Activated CD4-positive, alpha-beta T cell treated with anti-CD3 and anti-CD28 coated beads, Interleukin-2, amount 50 U/mL, for 48 hours (primary cell): ENCODE measurements at places on chromosomes 3 and 15.

- DNase-seq = peak; percentile 88
Measured at GRCh38 chr3:138923531-138923994, 23.4 kb downstream of the FOXL2 start.

- DNase-seq = no peak
Measured at GRCh38 chr15:64691896-64692565, 83.4 kb downstream of the RBPMS2 start.

DNA sequence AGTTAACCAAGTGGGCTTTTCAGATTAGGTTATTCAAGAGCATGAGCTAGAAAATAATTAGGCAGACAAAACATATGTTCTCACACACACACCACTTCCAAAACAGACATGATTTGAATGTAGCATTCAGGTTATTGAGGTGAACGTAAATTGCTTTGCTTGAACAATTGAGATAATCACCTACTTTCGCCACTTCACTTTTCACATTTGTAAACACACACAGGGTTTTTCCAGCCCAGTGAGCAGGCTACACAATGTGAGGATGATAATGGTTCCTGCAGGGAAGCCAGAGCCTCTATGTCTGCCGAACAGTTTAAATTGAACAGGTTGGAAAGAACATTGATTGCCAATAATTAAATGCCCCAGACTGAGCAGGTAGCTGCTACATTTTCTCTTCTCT lies 560.8 kb downstream of the OCA2 start:
- DNase-seq = no peak

- DNase-seq = no peak
Measured at GRCh38 chr15:66193066-66193465, 60.5 kb downstream of the MEGF11 start.

DNA sequence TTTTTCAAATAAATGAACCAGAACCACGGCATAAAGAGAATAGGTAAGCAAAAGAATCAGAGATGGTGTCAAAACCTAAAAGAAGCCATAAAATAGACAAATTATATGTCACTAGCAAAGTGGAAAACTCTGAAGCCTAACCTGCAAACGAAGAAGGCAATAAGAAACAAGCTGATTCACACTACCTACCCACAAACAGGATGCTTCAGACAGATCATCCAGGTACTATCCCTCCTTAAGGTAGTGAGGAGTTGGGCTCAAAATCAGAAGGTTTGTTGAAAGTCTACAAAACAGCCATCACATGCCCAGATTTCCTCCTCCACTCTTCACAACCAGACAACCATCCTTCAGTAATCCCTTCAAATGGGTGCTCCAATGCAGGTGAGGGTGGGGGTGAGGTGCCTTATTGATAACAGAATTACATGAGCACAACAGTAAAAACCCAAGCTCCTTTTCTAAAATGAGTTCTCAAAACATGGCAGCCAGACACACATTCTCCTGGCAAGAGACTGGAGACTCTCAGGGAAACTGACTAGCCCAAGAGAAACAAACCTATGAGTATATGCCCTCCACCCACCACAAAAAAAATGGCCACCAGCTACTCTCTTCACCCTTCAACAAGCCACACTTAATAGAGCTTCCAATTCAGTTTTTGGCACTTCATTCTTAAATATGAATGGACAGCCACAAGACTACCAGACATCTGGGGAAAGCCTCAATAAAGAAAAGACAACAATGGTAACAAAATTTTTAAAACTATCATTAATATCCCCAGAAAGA lies 6.4 kb downstream of the KPNA1 start:
- no peak for DNase-seq

- peak; percentile 21 for DNase-seq
Measured at GRCh38 chr3:46214751-46215352, 6.7 kb upstream of the CCR1 start.

- peak; percentile 62 for DNase-seq
Measured at GRCh38 chr15:101258238-101259144, 6.6 kb upstream of the CHSY1 start.

DNA sequence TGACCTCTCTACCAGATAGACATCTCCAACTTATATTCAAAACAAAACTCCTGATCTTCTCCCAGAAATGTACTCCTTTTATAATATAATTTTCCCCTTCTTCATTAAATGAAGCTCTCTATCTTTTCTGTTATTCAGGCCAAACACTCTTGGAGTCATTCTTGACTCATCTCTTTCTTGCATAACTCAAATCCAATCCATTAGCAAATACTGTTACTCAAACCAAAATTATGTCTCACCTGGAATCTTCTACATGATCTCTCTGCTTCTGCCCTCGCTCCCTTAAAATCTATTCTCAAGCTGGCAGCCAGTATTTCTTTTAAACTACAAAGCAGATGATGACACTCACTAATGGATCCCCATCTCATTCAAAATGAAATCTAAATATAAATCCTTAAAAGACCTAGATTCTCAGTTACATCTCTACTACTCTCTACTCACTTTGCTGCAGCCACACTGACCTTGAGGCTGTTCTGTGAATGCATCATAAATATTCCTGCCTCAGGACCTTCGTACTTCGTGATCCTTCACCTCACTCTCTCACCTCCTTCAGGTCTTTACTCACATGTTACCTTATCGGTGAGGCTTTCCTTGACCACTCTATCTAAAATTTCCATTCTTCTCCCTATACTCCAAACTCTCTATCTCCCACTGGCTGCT lies 160.9 kb downstream of the TBC1D5 start:
- no peak for DNase-seq

GRCh38 chr3:89072642-89073041 lies 34.8 kb upstream of the EPHA3 start:
- no peak for DNase-seq

DNA sequence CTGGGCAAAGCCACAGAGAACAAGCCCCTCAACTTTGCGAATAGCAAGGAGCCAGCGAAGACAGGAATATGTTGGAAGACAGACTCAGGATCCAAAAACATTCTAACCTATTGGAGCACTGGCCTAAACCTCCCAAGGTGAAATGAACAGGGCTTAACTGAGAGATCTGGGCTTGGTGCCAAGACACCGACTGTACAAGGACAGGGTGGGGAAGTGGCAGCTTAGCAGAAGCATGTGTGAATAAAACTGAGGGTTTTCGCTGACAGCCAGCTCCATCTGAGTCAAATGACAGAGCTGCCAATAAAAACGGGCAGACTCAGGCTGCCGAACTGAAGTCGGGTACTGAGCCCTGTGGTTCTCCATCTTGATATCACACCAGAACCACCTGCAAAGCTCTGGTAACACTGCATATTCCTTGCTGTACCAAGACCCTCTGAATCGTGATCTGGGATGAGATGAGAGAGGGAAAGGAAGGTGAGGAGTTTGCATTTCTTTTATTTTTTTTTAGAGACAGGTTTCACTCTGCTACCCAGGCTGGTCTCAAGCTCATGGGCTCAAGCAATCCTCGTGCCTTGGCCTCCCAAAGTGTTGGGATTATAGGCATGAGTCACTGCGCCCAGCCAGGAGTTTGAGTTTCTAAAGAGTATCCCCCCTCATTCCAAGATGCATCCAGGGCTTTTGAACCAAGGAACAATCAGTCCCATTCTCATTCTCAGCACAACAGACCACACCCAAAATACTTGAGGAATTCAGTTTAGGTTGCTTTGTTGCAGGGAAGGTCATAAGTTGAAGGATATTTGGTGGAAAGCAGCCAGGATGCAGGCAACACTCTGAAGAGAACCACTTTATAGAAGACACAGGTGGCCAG lies 6.0 kb upstream of the PLCB2 start:
- no peak for DNase-seq

DNA sequence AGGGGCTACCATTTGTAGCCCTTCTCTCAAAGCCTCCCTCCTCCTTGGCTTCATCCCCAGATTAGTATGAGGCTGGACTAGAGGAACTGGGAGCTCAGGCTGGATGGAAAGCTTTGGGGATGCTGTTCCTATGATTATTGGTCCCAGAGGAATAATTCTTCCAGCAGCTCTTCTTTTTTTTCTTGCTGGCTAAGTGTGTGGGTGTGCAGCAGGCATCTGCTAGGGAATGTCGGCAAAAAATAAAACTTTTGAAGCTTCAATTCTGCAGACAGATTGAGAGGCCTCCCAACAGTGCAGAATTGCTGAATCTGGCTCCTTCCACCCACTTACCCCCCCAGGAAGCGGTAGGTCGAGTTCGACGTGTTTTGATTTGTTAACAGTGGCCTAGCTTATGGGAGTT lies 138.5 kb upstream of the ANKRD28 start:
- DNase-seq = no peak

DNA sequence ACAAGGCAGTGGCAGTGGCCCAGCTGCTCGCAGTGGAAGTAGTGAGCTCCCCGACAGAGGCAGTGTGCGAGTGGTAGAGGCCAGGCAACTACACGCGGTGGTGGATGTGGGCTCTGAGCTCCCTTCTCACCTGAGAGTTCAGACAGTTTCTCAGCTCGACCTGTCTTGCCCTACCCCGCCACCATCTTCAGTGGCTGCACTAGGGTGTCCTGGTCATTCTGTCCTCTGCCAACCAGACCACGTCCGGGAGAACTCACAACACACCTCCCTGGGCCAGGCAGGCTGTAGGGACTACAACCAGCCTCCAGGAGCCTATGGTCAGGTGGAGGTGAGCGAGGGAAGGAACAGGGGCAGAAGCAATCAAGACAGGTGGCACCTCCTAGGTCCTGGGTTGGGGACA lies 106.3 kb upstream of the SMAD3 start:
- no peak for DNase-seq

DNA sequence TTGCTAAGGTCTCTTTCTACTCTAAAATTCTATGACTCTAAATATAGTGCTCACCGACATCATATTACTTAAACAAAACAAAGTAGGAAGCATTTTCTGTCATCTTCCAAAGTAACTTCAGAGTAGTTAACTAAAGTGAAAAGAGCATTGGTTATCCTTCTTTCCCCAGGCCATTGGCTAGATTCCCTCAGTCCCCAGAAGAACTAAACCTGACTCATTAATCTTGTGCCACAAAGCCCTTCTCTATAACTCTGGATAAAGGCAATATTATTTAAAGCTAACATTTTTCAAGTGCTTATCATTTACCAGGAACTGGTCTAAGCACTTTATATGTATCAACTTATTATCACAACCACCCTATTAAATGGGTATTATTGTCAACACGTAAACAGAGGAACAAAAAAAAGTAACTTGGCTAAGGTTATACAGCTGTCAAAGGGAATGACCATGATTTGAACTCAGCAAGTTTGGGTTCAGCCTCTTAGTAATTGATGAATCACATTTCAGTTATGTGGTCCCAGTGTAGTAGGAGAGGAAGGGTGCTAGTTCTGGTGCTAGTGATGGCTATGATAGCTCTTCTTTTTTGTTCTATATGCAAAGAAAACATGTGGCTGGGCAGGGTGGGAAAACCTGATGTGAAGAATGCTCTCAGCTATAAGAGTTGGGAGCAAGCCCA lies 304.9 kb downstream of the FGF12 start:
- DNase-seq = no peak

DNA sequence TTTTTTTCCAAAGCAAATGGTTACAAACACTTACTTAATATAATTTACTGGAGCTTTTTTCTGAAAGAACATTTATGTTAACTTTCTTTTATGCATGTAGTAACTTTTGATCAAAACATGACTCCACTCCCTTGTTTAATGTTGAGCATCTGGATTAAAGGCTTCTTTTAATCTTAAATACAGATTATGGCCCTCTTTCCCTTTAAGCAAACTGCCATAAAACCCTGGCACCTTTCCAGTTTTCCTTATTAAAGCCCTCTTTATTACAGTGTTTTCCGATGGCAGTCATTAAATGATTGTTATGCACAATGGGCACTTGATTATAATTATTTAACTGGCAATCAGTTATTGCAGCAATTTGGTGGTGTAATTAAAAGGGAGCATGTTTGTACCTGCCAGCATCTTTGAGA lies 167.0 kb downstream of the VGLL4 start:
- DNase-seq = no peak

- DNase-seq = no peak
Measured at GRCh38 chr15:31151301-31152233, 50.0 kb upstream of the TRPM1 start.

DNA sequence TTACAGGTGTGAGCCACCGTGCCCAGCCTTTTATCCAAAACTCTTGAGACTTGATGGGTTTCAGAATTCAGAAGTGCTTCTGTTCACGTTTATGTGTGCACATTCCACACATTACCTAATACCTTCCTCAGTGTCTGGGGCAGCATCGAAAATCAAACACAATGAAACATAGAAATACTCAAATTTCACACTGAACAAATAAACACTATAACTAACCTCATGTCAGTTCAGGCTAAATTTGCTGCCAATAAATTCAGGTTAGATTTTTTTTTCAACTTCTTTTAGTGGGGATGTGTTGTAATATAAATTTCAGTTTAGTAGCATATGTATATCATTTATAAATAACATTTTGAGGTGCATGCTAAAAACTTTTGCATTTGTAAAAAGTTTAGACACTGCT lies 2.8 kb downstream of the EIF2AK4 start:
- DNase-seq = no peak

DNA sequence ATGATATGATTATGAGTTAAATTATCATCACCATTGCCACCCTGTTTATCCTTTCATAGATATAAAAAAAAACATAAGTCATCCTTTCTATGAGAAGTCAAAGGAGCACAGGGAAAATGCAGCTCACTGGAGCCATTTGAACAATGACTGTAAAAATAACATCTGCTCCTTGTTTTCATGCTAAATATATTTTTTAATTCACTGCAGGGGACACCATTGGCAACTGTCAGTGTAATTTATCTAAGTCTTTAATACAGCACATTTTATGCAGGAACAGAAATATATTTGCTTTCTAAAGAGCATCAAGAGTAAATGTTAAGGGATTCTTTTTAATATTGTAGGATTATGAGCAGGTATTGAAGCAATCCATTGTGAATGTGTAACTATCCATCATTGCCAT lies 371.3 kb downstream of the ZBBX start:
- DNase-seq = no peak

- DNase-seq = no peak
Measured at GRCh38 chr3:54891540-54891897, 36.3 kb downstream of the LRTM1 start.

- no peak for DNase-seq
Measured at GRCh38 chr15:80500021-80500420, 95.8 kb downstream of the ARNT2 start.

DNA sequence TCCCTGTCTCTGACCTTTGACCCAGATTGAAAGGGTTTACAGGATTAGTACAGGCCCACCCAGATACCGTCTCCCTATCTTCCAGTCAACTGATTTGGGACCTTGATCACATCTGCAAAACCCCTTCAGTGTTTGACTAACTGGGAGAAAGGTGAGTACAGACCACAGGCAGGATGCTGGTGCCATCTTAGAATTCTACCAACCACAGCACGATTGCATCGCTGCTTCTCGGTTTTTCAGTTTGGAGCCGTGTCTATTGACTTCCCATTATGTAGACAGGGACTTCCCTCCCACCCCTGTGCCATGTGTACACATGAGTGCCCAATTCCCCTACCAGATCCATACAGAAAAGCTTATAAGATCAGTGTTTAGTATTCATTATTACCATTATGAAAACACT lies 6.6 kb upstream of the KLF13 start:
- no peak for DNase-seq

GRCh38 chr15:49844390-49844789 lies 223.5 kb downstream of the DTWD1 start:
- no peak for DNase-seq

- no peak for DNase-seq
Measured at GRCh38 chr3:339351-339750, 142.8 kb downstream of the CHL1 start.
